ENCODE measurements at places on chromosomes 5 and 9. TPM values are rescaled to one million over a fixed set of nuclear protein-coding genes. Genes with fewer than 3 reads are reported as not detected.

Gene PCDHGA2
- total RNA-seq = 2.9 TPM

Gene SHROOM1
- 10.7 TPM for total RNA-seq

Gene FAF2
- 27.0 TPM for total RNA-seq

DNA sequence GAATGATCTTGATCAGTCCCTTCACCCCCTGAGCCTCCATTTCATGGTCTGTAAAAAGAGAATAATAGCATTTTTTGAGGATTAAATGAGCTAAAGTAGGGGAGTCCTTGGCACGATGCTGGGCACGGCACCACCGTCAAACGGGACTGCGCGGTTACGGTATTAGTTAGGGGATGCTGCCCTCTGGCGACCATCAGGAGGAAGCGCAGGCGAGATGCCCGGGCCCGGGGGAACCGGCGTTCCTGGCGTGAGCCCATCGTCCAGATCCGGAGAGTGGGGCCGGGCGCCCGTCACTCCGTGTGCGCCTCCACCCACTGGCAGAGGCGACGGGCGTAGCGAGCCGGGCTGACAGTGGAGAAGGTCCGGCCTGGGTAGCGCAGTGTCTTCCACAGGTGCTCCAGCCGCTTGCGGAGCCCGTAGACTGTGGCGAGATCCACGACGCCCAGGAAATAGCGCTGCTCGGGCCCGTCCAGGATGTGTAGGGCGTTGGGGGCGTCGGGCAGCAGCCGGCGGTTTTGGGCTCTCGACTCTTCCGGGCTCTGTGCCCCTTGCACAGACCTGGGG, 4.8 kb upstream of the ST6GALNAC4 start:
- H3K27ac ChIP-seq = no peak overlapping the region
- DNase-seq = no peak
- H3K27me3 ChIP-seq = no peaks in the 10 kb centered on the region
- no peak overlapping the region for H3K4me3 ChIP-seq
- H3K36me3 ChIP-seq = no peaks in the 10 kb centered on the region

GRCh38 chr5:121735618-121736017, 116.1 kb upstream of the FTMT start:
- H3K4me1 ChIP-seq = no peaks in the 10 kb centered on the region
- H3K36me3 ChIP-seq = no peaks in the 10 kb centered on the region
- H3K27ac ChIP-seq = no peak overlapping the region
- no peaks in the 10 kb centered on the region for H3K27me3 ChIP-seq

- H3K27me3 ChIP-seq = no peaks in the 10 kb centered on the region
- DNase-seq = no peak
- H3K4me3 ChIP-seq = no peak overlapping the region
- no peaks in the 10 kb centered on the region for H3K36me3 ChIP-seq
- no peak overlapping the region for H3K27ac ChIP-seq
Observed at GRCh38 chr5:92887254-92887653, 693.8 kb downstream of the NR2F1-AS1 start.

- H3K4me1 ChIP-seq = peaks cover 67% of the 10 kb centered on the region
- H3K27ac ChIP-seq = peak overlapping the region; percentile 50
Observed at GRCh38 chr9:131667576-131667975, 72.3 kb downstream of the RAPGEF1 start.

- H3K36me3 ChIP-seq = no peaks in the 10 kb centered on the region
- no peak overlapping the region for H3K27ac ChIP-seq
Observed at GRCh38 chr5:16529306-16529705, 63.7 kb upstream of the ZNF622 start.

DNA sequence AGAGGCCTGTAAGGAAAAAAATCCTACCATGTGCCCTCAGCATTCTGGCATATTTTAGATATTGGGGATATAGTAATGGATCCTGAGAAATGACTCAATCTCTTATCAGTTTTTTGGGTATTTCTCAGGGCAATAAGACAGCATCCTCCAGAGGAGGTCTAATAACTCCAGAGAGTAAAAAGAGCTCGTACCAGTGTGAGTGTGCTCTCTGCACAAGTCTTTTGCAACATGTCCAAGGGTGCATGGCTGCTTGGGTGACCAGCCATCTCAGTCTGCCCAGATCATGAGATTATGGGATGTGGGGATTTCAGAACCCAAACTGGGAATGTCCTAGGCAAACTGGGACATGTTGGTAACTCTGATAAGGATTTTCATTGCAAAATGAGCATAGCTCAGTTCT, 15.3 kb downstream of the ASPN start:
- peaks cover 3% of the 10 kb centered on the region for H3K4me1 ChIP-seq
- H3K4me3 ChIP-seq = no peak overlapping the region
- H3K27me3 ChIP-seq = no peaks in the 10 kb centered on the region
- DNase-seq = no peak

Gene MEF2C
- total RNA-seq = 17.5 TPM

GRCh38 chr5:14838396-14839319, 32.9 kb downstream of the ANKH start:
- H3K4me3 ChIP-seq = no peak overlapping the region
- H3K27me3 ChIP-seq = no peaks in the 10 kb centered on the region
- H3K4me1 ChIP-seq = no peaks in the 10 kb centered on the region
- H3K27ac ChIP-seq = no peak overlapping the region
- no peak for DNase-seq

DNA sequence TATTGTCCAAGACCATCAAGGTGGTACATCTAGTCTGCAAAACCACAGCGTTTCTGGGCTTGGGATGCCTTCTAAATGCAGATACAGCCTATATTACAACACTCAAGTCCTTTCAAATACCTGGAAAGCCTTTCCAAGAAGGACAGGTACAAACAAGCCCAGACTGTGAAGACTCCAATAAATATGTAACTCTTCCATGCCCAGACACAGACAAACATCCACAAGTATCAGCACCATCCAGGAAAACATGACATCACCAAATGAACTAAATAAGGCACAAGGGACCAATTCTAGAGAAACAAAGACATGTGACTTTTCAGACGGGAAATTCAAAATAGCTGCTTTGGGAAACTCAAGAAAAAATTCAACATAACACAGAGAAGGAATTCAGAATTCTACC, 152.7 kb upstream of the POC5 start:
- H3K36me3 ChIP-seq = no peaks in the 10 kb centered on the region
- H3K4me1 ChIP-seq = no peaks in the 10 kb centered on the region
- DNase-seq = no peak
- H3K27me3 ChIP-seq = no peaks in the 10 kb centered on the region
- H3K4me3 ChIP-seq = no peak overlapping the region

DNA sequence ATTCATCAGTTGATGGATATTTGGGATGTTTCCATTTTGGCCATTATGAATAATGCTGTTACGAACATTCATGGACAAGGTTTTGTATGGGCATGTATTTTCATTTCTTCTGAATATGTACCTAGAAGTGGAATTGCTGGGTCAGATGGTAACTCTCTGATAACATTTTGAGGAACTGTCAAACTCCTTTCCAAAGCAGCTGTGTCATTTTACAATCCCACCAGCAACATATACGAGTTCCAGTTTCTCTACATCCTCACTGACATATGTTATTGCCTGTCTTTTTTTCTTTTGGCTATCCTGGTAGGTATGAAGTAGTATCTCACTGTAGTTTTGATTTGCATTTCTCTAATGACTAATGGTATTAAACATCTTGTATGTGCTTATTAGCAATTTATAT, 86.7 kb downstream of the PRKACG start:
- H3K27me3 ChIP-seq = no peaks in the 10 kb centered on the region
- DNase-seq = no peak
- H3K36me3 ChIP-seq = no peaks in the 10 kb centered on the region
- no peaks in the 10 kb centered on the region for H3K4me1 ChIP-seq
- H3K27ac ChIP-seq = no peak overlapping the region
- H3K4me3 ChIP-seq = no peak overlapping the region

DNA sequence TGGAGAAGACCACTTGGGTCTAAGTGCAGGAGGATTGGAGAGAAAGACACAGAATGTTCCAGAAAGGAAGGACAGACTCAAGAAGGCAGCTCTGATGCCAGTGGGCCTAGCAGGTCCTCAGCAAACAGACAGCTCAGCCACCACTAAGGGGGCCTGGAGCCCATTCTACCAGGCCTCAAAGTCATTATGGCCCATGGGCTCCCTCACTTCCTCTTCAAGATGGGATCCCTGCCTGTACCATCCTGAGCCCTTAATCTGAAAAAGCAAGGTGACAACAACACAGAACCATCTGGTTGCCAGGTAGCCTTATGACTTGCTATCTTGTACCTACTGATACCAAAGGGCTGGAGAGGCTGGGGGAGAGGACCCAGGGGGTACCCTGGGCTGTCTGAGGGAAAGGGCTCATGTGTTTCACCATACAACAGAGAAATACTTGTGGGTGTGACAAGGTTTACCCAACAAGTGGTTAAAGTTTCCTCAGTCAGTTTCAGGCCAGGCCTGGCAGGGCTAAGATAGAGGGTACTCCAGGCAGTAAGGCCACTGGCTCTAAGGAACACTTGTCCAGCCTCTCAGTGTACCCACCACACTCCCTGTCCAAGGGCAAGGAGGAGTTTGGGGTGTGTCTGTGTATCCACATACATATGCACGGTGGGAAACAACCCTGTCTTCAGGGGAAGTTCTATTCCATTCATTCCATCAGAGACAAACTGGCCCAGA, 30.7 kb downstream of the TCF7 start:
- H3K27ac ChIP-seq = no peak overlapping the region
- no peak overlapping the region for H3K4me3 ChIP-seq
- H3K27me3 ChIP-seq = no peaks in the 10 kb centered on the region

- no peaks in the 10 kb centered on the region for H3K36me3 ChIP-seq
- H3K27ac ChIP-seq = peak overlapping the region; percentile 39
- no peak overlapping the region for H3K4me3 ChIP-seq
- H3K27me3 ChIP-seq = no peaks in the 10 kb centered on the region
- no peak for DNase-seq
Observed at GRCh38 chr9:114366334-114367128, 21.3 kb downstream of the AKNA start.

Gene LCN2
- total RNA-seq = 931 TPM

Gene TLR4
- 9.1 TPM for total RNA-seq

GRCh38 chr5:19928562-19929421, 59.2 kb downstream of the CDH18 start:
- no peaks in the 10 kb centered on the region for H3K36me3 ChIP-seq
- H3K4me3 ChIP-seq = no peak overlapping the region
- H3K27ac ChIP-seq = peak overlapping the region; percentile 10
- no peaks in the 10 kb centered on the region for H3K27me3 ChIP-seq

- no peak for DNase-seq
- H3K27me3 ChIP-seq = no peaks in the 10 kb centered on the region
- H3K4me3 ChIP-seq = no peak overlapping the region
Observed at GRCh38 chr5:152331718-152332117, 73.4 kb downstream of the NMUR2 start.

GRCh38 chr5:1464511-1464910, 19.3 kb upstream of the SLC6A3 start:
- peaks cover 57% of the 10 kb centered on the region for H3K36me3 ChIP-seq
- H3K4me1 ChIP-seq = no peaks in the 10 kb centered on the region
- H3K27ac ChIP-seq = no peak overlapping the region
- no peak overlapping the region for H3K4me3 ChIP-seq
- H3K27me3 ChIP-seq = no peaks in the 10 kb centered on the region

Gene PCDHAC2
- total RNA-seq = 0.19 TPM

Gene ACOT12
- total RNA-seq = not detected

- H3K27ac ChIP-seq = no peak overlapping the region
- no peaks in the 10 kb centered on the region for H3K27me3 ChIP-seq
- no peaks in the 10 kb centered on the region for H3K36me3 ChIP-seq
- no peaks in the 10 kb centered on the region for H3K4me1 ChIP-seq
- no peak overlapping the region for H3K4me3 ChIP-seq
Observed at GRCh38 chr5:96572864-96573512, 89.2 kb upstream of the CAST start.

DNA sequence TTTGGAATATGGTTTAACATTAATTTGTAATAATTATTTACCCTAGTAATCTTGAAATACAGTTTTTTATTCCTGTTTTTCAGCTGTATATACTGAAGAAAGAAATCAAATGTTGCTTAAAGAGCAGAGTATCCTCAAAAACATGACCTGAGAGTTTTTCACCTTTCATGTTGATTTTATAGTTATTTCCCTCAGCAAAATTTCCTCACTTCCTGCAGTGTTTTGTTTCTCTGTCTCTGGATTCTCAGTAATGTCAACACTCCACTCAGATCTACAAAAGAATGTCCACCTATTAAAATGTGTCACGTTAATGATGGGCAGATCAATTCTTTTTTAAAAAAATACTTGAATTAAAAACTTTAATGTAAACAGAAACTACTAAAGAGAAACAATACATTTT, 398.3 kb downstream of the ANXA1 start:
- H3K36me3 ChIP-seq = no peaks in the 10 kb centered on the region
- no peak for DNase-seq
- H3K4me3 ChIP-seq = no peak overlapping the region

DNA sequence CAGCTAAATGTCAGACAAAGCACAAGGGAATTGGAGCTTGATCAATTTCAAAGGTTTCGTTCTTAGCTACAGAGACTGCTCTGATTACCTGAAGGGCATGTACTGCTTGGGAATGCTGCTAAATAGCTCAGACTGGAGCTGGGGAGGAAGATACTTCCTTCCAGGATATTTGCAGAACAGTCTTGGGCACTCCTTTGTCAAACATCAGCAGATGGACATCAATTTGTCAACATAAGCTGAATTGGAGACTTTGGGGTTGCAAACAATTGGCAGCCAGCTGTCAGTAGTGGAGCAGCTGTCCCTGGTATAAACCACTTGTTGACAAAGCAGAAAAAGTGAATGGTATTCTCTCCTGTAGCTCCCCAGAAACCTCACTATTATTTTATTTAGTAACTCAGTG, 182.0 kb downstream of the CCDC192 start:
- H3K27me3 ChIP-seq = no peaks in the 10 kb centered on the region
- peaks cover 15% of the 10 kb centered on the region for H3K4me1 ChIP-seq
- H3K4me3 ChIP-seq = no peak overlapping the region
- DNase-seq = no peak

DNA sequence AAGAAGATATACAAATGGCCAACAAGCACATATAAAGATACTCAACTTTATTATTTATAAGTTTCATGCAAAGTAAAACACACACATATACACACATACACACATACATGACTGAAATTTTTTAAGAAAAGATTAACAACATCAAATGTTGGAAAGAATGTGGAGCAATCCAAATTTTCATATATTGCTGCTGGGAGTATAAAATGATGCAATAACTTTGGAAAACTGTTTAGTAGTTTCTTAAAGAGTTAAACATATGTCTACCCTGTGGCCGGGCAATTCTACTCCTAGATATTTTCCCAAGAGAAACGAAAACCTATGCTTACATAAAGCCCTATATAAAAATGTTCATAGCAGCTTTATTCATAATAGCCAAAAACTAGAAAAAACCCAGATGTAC, 99.8 kb upstream of the NR4A3 start:
- no peak for DNase-seq
- H3K27me3 ChIP-seq = no peaks in the 10 kb centered on the region
- H3K27ac ChIP-seq = no peak overlapping the region
- no peaks in the 10 kb centered on the region for H3K36me3 ChIP-seq
- peaks cover 7% of the 10 kb centered on the region for H3K4me1 ChIP-seq
- no peak overlapping the region for H3K4me3 ChIP-seq

DNA sequence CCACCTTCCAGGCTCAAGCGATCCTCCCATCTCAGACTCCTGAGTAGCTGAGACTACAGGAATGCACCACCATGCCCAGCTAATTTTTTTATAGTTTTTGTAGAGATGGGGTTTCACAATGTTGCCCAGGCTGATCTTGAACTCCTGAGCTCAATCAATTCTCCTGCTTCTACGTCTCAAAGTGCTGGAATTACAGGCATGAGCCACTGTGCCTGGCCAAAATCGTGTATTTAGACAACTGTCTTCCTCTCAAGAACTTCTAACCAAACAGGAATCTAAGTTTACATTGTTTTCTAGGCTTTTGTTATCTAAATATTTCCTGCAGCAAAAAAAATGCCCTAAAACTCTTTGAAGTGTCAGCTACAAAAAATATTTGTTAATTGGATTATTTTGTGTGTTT, 78.8 kb downstream of the NLN start:
- no peak overlapping the region for H3K27ac ChIP-seq
- no peaks in the 10 kb centered on the region for H3K36me3 ChIP-seq
- no peak for DNase-seq
- no peak overlapping the region for H3K4me3 ChIP-seq
- H3K4me1 ChIP-seq = no peaks in the 10 kb centered on the region
